Cerebellar cortex (tissue), 1 donor: ENCODE measurements at places on chromosomes 7 and 10.

DNA sequence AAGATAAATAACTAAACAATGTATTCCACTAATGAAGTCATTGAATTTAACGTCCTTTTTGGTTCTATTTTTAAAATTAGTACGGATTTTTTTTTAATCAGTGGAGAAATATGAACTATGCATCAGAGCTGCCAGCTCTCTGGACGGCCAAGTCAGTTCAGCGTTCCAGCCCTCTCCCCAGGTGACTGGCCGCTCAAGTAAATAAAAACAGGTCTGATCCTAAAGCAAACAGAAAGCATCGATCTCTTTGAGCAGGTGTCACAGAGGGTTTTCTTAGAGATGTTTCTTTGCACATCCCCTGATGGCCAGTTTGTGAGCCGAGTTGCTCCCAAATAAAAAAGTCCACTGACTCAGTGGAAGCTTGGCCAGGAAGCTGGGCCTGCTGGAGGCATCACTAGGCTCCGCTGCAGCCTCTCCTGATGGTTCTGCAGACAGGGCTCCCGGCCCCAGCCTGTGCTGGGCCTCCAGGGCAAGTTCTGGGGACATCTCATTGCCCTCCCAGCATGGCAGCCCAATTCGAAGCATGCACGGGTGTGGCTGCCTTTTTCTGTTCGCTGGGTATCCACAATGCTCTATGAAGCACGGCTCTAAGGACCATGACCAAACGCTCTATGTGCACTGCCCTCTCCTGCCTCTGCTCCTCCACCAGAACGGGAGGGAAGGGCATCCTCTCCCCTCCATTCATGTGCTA lies 74.7 kb upstream of the PPP2R2D start:
- DNase-seq, result no peak

DNA sequence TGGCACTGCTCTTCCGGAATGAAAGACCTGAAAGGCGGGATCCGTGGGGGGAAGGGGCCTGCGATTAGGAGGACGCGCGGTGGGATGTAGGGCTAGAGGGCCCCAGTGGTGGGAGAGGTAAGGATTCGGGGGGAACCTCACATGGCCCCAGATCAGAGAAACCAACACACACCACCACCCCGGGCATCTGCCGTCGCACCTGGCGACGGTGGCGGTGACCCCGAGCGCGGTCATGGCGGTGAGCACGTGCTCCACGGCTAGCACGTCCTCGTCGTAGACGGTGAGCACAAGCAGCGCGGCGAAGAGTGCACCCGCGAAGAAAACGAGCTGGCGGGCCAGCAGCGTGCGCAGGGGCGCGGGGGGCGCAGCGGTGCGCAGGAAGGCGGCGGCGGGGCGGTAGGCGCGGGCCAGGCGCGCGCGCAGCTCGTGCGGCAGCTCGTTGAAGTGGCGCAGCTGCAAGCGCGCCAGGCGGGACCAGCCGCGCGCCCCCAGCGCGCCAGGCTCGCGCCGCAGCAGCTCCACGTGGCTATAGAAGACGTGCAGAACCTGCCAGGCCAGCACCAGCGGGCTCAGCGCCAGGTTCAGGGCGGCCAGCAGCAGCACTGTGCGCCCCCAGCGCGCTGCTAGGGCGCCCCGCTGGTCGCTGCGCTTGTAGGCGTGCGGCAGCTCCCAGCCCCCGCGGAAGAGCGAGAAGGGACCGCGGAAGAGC lies 5.7 kb downstream of the ATG9B start:
- no peak for DNase-seq

DNA sequence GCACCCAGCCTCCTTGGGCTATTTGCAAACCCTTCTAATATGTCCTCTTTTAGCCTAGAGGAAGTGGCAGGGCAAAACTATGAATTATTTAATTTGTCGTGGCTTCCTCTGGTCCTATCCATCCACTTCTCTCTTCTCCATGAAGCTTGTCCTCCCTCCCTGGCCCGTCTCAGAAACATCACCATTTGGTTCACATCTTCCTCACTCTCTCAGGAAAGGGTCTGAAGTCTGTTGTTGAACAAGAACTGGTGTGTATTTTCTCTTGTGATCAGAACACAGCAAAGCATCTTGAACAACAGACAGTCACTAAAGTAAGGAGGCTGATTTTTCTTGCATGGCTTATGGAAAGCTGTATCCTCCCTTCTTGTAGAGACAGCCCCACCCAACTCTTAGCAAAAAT lies 550.1 kb upstream of the NRP1 start:
- no peak for DNase-seq

DNA sequence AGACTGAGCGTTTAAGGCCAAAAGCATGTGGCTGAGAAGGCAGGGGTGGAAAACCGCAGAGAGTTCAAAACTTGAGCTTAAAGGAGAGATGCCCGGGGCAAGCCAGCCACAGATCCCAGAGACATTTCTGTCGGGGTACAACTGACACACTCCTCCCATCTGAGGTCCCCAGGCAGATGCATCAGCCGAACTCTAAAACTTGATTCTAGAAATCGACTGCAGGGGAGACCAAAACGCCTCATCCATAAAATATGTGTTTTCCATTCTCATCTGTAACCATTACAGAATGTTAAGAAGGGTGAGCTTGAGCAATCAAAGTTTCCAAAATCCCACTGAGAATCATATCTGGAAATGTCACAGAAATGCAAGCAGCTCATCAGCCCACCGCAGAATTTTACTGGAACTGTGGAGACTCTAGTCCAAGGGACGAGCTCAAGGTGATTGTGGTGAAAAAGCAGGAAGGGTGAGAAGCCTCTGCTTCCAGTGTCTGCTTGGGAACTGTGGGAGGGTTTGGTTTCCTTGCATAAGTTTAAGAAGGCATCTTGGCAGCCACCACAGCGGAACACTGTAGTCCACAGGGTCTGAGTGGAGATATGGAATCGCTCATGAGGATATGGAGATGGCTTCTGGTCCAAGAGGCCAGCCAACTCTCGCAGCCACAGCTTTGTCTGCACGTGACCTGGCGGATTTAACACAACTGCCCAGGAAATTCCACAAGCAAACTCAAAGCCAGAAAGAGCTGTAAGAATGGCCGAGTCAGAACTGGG lies 249.2 kb downstream of the SFMBT2 start:
- DNase-seq, result peak; percentile 8

DNA sequence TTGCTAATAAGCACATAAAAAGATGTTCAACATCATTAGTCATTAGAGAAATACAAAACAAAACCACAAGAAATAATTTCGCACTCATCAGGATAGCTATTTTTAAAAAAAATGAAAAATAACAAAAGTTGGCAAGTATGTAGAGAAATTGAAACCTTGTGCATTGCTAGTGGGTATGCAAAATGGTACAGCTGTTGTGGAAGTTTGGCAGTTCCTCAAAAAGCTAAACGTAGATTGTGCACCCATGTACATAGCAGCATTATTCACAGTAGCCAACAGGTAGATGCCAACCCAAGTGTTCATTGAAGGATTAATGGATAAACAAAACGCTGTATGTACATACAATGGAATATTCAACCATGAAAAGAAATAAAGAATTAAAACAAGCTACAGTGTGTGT lies 35.3 kb upstream of the STARD3NL start:
- DNase-seq, result no peak

DNA sequence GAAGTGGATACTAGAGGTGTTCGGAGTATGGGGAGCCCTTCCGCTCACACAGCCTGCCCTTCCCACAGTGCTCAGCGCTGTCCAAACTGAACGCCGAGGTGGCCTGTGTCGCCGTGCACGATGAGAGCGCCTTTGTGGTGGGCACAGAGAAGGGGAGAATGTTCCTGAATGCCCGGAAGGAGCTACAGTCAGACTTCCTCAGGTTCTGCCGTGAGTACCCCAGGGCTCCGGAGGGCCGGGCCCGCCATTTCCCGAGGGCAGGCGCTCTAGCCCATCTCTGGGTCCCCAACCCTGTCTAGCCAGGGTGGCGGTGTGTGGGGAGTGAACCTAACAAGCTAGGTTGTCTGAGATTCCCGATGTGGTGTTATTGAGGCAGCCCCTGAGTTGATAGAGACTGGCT lies 59.1 kb downstream of the GTF2IRD1 start:
- DNase-seq, result no peak

DNA sequence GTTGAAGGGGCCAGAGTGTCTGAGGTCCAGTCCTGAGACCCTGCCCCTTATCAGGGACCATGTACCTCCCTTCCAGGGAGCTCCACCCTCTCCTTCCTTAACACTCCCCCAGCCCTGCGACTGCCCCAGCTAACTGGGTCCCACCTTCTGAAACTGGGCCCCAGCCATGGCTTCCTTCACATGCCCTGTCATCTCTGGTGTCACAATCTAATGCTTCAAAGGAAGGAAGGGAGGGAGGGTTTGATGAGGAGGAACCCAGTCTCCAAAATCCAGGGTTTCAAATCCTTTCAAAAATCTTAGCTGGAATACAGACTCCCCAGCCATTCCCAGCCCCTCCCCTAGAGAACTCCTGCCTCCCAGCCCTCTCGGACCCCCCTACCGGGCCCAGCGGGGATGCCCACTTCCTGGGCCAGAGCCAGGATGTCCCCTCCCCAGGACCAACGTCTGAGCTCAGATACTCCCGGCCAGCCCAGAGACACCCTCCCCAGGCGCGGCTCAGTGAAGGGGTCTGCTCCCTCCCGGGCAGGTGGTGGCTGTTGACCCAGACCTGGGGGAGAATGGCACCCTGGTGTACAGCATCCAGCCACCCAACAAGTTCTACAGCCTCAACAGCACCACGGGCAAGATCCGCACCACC lies 18.0 kb downstream of the C10orf105 start:
- DNase-seq, result no peak
